Sigmoid colon (tissue), 7 donors: ENCODE measurements at places on chromosomes 3 and 15.

- no peak for DNase-seq
These were observed 11.1 kb downstream of the POC1A start for GRCh38 chr3:52143156-52143555.

DNA sequence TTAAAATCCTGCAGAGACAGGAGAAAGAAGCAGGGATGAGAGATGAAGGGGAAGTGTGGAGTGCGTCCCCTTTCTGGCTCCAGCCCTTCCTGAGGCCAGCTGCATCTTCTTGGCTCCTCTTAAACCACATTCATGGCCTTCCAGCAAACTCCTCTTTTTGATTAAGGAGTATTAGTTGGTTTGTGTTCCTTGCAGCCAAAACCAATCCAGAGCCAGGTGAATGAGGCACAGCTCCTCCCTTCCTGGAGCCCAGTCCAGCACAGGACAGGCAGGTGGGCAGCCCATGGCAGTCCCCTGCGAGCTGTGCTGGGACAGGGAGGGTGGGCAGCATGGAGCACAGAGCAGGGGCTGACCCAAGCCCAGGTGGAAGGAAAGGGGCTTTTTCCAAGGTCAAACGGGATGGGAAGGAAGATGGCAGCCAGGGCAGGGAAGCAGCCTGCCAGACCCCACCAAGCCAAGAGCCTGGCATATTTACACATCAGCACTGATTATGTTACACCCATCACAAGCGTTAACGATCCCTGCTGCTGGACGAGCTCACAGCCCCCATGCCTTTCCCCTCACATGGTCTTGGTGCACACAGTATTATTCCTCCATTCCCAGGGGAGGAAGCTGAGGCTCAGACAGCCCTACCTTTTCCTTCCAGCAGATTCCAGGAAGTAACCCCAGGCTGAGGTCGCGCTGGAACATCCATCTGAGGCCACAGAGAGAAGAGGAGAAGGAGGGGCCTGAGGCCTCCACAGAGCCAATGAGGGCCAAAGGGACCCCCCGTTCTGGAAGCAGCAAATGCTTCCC is 175.6 kb downstream of the SMAD6 start:
- no peak for DNase-seq

DNA sequence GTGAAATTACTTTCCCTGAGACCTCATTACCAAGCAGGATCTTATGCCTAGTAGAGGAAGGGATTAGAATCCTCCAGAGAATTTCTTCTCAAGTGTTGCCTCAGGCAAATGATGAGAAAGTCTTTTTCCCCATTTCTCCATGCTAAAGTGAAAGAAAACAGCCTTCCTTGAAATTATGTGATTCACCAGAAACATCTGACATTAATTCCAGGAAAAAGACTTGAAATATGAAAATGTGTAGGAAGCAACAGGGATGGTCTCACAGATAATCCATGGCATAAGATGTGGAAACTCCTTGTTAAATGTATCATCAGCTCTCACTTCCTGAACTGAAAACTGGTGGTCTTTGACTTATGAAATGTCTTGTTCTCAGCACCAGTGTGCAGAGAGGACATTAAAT is 17.9 kb upstream of the ABI3BP start:
- DNase-seq, result no peak

DNA sequence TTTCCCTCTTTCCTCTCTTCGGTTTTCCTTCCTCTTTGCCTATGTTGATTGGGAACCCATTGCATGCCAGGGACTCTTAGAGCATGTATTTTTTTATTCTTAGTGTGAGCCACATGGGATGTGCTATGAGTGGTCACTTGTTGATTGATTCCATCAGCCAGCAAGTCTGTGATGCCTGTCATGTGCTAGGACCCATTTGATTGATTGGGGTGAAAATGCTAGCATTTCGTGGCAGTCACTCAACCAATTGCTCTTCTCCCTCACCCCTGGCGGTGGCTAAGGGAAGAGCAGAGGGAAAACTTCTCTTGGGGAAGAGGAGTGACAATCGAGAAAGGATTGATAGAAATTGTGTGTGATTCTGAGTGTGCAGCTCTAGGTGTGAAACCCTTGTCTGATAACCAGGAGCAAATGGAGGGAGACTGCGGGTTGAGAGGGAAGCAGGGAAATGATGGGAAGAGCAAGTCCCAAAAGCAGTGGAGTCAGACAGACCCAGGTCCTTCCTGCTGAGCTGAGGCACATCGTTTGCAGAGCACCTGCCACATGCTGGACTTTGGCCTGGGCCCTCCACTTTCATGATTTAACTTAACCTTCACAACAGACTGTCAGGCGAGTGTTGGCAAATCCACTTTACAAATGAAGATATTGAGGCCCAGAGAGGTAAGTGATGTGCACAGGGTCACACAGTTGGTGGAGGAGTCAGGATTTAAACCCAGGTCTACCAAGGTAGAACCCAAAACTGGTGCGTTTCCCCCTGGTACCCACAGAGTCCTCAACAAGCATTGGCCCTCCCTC is 40.0 kb downstream of the SLC6A11 start:
- DNase-seq, result no peak

GRCh38 chr3:57840473-57840872 is 84.4 kb downstream of the SLMAP start:
- DNase-seq, result no peak

DNA sequence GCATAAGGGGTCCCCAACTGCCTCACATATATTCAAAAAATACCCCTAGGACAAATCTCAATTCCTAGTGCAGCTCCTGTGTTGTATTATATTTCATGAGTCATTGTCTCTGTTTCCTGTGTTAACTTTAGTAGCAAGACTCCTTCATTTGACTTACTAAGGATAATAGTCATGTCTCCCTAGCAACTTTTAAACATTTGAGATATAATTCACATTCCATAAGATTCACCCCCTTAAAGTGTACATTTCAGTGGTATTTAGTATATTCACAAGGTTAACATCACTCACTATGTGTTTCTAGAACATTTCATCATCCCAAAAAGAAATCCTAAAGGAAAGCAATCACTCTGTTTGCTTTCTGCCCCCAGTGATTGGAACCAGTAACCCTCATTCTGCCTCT is 121.3 kb upstream of the WNT7A start:
- no peak for DNase-seq

DNA sequence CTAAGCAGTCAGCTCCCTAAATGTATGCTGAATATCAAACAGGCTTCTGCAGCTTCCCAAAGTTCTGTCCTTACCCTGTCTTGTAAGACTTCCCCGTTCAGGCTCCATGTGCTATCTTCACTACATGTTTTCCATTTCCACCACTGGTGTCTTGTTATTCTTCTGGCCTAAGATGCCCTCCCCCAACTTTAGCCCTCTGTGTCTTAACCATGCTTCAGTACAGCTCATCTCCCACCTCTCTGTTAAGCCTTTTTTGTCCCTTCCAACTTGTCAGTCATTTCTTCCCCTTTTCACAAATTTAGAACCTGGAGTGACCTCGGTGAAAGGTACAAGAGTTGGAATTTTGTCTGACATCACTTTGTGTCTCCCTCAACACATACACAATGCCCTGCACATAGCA is 151.7 kb upstream of the TBL1XR1 start:
- DNase-seq, result no peak

DNA sequence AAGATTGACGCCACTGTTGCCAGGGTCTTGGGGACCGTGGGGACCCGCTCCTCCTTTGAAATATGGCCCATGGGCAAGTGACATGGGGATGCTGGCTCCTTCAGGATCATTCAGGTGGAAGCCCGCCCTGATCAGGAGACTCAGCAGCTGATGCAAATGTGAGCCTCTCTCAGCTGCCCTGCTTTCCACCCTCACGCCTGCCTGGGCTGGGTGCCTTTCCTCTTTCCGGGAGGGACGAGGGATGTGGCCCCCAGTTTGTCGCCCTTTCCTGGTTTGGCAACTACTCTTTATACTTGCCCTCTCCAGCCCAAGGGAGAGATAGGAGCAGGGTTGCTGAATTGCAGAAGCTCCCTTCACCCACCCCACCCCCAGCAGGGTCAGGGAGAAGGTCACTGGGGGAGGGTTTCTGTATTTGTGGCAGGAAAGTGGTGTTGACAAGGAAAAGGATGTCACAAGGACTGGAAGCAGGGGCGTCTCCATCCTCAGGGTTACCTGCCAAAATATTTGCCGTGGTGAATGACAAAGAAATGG is 21.8 kb downstream of the DNASE1L3 start:
- no peak for DNase-seq

- no peak for DNase-seq
These were observed 183.1 kb upstream of the CGNL1 start for GRCh38 chr15:57193161-57193560.

DNA sequence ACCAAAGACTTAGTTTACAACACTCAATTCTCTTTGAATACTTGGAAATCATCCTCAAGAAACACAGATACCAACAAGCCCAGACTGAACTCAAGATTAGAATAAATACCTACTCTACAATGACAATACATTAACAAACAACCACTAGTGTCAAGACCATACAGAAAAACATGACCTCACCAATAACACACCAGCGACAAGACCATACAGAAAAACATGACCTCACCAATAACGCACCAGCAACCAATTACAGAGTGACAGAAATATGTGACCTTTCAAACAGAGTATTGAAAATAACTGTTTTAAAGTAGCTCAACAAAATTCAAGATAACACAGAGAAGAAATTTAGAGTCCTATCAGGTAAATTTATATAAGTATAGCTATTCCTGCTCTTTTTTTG is 876.0 kb downstream of the EPHA3 start:
- no peak for DNase-seq

DNA sequence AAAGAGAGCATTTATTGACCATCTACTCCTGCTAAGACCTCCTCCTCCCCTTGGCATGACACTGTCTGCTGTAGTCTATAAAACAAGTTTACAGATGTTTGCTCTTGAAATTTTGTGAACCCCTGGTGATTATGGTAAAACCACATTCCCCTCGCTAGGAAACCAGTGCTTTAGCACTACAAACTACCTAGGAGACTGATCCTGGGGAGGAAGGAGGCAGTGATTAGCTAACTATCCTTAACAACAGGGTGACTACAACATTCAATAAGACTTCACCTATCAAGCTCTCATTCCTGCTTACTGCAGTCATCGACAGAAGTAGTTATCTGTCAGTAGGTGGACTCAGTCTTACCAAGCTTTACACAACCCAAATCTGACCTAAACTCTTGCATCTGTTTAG is 371.3 kb downstream of the TUSC7 start:
- DNase-seq, result no peak

DNA sequence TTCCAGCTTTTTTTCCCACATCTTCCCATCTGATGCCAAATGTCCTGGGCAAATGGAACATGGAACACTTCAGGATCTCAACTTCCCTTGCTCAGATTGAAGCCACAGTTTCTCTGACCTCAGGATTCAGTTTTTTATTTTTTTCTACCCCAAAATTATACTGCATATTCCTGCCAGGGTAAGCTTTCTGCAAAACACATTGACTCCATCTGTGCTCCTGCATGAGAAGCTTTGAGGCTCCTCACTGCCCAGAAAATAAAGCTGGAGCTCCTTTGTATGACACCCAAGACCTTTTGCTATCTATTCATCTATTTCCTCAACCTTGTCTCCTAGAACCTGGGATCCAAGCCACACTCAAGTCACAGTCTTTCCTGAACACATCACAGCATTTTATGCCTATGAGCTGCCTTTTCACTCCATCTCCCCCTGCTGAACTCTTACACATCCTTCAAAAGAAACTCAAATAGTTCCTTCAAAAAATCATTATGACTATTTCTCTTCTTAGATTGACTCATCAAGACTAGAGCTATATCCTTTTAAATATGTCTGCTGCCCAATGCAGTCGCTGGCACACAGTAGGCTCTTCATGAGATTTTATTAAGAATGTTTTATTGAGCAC is 57.4 kb upstream of the PSMD6 start:
- no peak for DNase-seq

- DNase-seq, result no peak
These were observed 42.0 kb downstream of the SRP14 start for GRCh38 chr15:39997031-39997430.

DNA sequence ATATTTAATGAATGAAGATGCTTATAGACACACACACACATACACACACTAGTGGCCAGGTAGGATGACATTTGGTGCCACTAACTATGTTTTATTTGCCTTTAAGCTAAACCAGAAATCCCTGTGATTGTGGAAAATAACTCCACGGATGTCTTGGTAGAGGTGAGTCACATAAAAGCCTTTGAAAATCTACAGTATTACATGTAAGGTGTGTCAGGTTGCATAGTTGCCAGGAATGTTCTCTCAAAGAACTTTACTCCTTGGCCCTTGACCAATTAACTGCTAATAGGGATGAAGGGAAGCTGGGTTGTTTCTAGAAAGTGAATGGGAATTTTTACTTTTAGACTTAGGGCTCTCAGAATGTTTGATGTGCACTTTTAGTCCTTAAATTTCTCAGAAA is 9.9 kb downstream of the ZBED2 start:
- DNase-seq, result no peak

GRCh38 chr3:101703169-101703568 is 16.7 kb upstream of the RPL24 start:
- DNase-seq, result no peak

- DNase-seq, result no peak
These were observed 52.7 kb upstream of the MRPL3 start for GRCh38 chr3:131555456-131555855.

DNA sequence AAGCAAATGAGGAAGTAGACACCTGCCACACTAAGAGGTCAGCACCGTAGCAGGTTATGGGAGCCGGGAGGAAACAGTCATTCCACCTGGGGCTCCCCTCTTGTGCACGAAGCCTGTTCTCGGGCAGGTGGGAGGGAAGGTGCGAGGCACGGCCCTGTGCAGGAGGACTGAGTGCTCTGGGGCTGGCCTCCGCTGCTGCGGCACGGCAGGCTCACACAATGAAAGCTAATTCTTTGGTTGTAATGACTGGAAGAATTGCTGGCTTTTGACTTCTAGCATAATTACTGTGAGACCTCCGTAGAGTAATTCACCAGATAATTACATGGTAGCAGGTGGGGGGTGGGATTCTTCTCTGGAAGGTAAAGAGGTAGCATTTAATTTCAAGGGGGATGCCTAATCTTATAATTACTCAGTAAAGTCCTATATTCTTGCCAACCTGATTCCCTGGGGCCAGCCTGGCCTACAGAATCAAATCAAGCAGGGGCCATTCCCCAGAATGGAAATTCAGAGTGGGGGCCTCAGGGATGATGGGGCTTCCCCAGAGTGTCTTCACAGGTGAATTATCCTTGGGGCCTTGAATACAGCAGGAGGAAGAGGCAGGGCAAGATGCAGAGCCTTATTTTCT is 129.1 kb downstream of the TPRA1 start:
- DNase-seq, result no peak

DNA sequence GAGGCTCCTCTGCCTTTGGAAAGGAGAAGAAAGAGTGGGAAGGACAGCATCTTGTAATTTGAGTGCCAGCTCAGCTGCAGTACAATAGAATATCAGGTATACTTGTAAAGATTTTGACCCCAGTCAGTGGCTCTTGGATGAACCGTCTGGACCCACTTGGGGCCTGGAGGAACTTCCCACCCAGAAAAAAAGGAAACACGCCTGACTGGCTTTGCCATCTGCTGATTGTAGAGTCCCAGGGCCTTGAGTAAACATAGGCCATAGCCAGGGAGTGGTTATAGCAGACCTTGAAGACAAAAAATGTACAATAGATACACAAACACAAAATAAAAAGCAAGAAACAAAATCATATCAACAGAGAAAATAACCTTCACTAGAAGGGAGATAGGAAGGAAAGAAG is 112.1 kb downstream of the GOLIM4 start:
- DNase-seq, result no peak

- DNase-seq, result no peak
These were observed 1.1 kb upstream of the NPHP3 start for GRCh38 chr3:132723024-132723950.

GRCh38 chr3:188649521-188649920 is 495.6 kb downstream of the LPP start:
- DNase-seq, result no peak
